ENCODE measurements at places on chromosomes 6 and 20. TPM values are rescaled to one million over a fixed set of nuclear protein-coding genes. Genes with fewer than 3 reads are reported as not detected.

DNA sequence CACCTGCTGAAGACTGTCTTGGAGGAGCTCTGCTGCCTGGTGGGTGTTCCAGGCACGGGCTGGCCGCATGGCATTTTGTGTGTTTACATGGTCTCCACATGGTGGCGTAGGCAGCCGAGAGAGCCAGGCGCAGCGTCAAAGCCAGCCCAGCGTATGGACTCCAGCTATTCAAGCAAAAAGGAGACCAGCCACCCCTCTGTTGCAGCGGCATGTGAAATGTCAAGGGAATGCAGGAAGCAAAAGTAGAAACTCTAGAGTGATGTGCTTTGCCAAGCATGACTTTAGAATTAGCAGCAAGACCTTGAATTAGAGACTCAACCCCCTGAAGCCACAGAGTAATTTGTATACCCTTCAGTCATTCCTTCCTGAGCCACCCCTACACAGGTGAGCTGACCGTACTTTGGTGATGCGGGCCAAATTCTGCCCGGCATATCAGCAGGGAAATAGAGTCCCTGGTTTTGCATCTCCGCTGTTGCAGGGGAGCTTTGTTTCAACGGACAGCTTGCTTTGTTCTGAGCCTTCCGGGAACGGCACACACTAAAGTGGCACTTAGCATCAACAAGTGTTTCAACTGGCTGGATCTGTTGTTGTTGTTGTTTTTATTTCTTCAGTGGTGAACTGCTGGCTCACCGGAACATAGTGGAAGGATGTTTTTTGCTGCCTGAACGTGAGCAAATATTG lies 48.5 kb downstream of the FNDC1 start:
- DNase-seq = peak; percentile 82

DNA sequence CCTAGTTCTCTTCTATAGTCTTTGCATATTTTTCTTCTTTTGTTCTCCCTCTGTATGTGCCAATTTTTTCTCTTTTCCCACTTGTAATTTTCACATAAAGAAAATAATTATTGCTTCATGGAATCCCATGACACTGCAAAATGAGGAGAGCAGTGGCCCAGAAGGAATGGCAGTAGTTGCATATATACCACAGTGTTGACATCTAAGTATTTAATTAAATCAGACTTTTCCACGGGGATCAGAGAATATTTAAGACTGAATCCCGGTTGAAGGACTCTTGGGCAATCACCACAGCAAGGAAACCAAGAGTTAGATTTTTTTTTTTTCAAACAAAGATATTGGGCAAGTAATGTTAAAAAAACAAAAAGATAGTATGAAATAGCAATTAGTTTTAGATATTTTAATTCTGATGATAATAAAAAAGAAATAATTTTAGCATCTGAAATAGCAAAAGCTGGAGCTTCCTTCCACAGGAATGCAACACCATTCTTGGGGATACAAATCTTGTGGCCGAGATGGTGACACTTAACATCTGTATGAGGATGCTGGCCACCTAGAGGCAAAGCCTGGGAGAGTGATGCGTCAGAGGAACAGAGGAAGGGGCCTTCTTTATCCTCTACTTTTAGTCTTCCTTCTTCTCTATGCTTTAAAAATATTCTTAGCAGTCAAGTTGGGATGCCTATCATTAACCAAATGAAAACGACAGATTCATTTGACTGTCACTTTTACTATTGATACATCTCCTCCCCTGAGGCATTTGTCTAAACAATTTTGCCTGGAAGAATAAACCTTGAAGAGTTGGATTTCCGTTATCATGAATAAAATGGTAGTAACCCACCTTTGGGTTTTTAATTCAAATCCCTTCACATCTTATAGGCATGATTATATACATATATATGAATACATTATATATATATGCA lies 356.2 kb downstream of the GJA1 start:
- DNase-seq = peak; percentile 50

GRCh38 chr6:16932920-16933319 lies 168.9 kb upstream of the STMND1 start:
- DNase-seq = no peak

DNA sequence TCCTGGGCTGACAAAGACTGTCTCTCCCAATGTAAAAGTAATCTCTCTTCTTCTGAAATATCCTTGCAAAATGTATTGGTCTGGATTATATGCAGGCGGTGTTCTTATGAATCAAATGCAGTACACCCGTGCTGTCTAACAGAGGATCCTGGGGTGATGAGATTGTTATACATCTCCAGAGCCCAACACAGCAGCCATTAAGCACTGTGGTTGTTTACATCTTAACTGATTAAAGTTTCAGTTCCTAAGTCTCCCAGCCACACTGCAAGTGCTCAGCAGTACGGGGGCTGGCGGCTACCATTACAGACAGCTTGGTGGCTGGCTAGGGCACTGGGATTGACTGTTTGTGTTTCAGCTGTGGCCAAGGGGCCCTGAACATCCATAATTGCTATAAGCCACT lies 7.0 kb downstream of the UNC93A start:
- DNase-seq = no peak

DNA sequence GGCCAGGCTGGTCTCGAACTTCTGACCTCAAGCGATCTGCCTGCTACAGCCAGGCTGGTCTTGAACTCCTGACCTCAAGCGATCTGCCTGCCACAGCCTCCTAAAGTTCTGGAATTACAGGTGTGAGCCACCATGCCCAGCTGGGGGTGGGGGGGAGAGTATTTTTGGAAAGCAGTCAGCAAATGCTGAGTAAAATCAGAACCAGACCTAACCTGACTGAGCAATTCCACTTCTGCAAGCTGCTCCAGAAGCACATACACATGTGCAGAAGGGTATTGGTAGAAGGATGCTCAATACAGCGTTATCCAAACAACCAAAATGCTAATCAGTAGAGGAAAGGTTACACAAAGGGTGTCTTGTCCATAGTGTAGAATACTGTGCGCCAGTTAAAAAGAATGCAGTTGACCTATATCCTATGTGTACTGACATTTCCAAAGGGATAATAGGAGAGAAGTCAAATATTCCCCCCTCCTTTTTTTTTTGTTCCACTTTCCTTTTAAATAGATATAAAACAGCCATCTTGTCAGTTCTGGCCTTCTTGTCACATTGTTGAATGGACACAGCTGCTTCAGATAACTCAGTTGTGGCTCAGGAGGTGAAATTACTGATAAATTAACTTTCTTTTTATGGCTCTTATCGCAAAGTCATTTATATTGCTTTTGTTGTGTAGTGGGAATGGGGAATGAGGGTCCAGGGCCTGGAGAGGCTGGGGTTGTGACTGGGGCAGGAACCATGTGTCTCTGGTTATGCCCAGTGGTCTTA lies 74.6 kb downstream of the DTD1 start:
- DNase-seq = no peak

- DNase-seq = peak; percentile 1
These were observed 395.2 kb downstream of the PAX1 start for GRCh38 chr20:22100686-22101085.

GRCh38 chr6:149729824-149730223 lies 11.9 kb upstream of the LATS1 start:
- DNase-seq = no peak

DNA sequence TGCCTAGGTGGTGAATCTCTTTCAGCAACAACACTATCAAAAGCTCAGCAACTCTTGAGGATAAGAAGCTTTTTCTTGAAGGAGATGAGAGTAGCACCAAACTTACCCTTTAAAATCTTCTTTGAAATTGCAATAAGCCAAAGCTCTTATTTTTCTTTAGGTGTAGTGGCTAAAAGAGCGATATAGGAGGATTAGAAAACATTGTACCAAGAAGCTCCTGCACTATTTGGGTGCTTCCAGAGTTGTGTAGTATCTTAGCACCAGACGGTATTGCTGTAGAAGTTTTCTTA lies 1.2 kb downstream of the FUT9 start:
- no peak for DNase-seq

DNA sequence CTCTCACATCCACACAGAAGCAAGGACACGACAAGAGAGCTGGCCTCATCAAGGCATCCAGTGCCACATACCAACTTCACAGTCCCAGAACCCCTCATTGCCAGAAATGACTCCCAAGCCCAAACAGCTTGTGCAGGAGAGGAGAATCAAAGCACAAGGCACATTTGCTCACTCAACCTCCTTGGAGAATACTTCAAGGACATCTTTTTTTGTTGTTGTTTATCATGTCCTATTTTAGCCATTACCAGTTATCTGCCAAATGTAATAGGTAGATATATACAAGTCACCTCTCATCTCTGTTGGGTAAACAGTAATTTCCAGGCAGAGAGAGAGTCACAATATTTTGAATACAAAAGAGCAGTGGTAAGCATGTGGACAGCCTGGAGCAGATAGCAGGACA lies 47.8 kb downstream of the RTN4IP1 start:
- DNase-seq = no peak

- no peak for DNase-seq
These were observed 620.2 kb downstream of the QKI start for GRCh38 chr6:164034602-164035140.

- peak; percentile 71 for DNase-seq
These were observed 75.3 kb upstream of the RIPOR2 start for GRCh38 chr6:25010902-25011625.

- no peak for DNase-seq
These were observed 1.4 kb upstream of the LRRN4 start for GRCh38 chr20:6055161-6055783.

DNA sequence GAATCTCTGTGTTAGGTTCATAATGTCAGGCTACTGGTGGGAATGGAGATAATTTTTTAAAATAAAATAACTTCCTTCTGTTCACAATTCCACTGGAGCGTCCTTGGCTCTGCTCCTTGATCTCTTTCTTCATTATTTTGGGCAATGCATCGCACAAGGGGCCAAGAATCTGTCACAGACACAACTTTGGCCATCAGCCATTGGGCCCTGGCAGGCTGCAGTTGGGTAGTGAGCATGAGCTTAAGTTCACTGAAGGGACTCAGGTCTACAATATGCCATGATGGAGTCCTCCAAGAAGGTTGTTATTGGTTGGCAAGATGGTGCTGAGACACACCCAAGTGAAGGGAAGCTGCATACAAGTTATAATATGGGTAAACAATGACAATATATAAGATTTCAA lies 40.0 kb downstream of the CYP39A1 start:
- DNase-seq = no peak

- DNase-seq = no peak
These were observed 52.9 kb upstream of the TAB2 start for GRCh38 chr6:149264629-149265028.

DNA sequence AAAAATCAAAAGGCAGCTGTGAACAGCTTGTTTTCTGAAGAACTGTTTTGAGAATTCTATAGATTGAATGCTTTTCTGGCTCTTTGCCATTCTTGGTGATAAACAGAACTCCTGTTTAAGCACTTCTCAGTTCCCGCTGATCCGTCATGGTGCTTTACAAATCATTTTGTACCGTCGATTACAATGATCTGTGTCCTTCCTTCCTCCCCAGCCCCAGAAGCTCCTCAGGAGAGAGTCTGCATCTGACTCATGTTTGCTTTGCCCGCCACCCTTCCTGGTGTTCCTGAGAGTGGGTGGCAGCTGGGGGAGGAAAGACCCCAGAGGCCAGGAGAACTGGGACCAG lies 538.6 kb upstream of the MARCKS start:
- DNase-seq = no peak

DNA sequence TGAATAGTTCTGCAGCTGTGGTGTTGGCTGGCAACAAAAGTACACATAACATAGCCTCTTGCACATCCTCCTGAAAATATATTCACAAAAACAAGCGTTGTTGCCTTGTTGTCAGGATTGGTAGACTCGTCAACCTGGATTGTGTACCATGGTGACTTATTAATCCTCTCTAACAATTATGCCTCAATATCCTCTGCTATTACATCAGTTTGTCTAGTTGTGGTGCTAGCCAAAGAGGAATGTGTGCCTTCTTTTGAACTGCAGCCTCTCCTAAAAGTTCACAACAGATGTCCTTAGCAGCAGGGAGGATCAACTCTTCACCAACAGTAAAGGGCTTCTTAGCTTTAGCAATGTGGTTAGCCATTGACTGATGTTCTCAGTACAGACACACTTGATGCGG lies 3.6 kb upstream of the SF3B5 start:
- no peak for DNase-seq

GPSM3 gene
- 5.4 TPM for total RNA-seq

MEI4 gene
- total RNA-seq = not detected

PACSIN1 gene
- total RNA-seq = not detected

FRS3 gene
- total RNA-seq = 3.4 TPM

EPPIN gene
- not detected for total RNA-seq

All from GM23248 (cell line).